ENCODE measurements at places on chromosomes 2 and 18.
A peak's percentile ranks its signal among the peaks of the same experiment; 100 is the strongest.

- peak; percentile 41 for DNase-seq
Measured at GRCh38 chr2:200483729-200484198, 26.1 kb downstream of the KCTD18 start.

DNA sequence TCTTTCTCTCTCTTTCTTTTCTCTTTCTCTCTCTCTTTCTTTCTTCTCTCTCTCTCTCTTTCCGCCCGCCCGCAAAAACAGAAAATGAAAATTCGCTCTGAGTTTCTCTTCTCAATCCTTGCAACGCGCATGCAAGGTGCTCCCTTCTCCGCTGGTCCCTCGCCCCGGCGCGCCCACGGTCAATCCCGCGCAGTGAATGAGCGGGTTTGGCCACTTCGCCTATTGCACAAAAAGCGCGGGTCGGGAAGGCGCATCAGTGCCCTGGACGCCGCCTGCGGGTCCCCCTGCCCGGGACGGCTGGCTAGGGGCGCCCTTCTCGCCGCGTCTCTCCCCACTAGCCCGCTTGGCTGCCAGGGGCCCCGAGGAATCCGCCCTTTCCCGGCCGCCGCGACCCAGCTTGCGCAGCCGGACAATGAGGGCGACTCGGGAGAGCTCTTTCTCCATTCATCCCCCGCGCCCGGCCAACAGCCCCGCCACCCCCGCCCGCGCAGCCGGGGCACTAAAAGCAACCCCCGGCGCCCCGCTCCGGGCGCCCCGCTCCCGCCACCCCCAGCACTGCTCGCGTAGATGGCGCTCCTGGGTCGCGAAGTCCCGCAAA lies 706 bp downstream of the LAMA1 start:
- peak; percentile 3 for DNase-seq

GRCh38 chr18:49988733-49989132 lies 175.4 kb upstream of the ACAA2 start:
- no peak for DNase-seq

DNA sequence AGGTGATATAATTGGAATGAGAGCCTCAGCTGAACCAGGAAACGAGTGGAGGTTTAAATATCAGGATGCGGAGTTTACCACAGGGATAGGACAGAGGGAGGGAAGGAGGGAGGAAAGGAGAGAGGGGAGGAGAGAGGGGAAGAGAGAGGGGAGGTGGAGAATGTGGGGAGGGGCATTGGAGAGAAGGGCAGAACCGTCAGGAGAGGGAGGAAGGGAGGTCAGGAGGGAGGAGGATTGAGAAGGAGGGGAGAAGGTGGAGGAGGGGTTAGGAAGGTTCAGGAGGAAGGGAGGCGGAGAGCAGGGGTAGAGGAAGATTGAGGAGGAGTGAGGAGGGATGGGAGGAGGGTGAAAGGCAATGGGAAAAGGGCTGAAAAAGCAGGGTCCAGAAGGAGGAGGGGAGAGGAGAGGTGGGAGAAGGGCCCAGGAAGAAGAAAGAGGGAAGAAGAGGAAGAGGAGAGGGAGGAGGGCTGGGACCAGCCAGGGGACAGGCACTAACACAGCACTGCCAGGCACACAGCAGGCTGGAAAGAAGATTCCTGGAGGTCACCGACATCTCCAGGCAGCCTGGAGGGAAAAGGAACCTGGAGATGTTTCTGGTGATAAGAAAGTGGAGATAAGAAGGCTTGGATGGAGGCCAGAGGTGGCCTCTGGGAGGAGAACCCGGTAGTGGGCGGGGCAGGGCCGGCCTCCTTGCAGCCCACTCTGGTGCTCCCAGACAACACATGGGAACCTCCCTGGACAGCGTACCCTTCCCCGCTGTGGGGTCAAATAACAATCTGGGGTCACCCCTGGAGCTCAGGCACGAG lies 176.7 kb upstream of the SMAD2 start:
- DNase-seq = no peak

GRCh38 chr18:61619783-61620182 lies 273.0 kb downstream of the RNF152 start:
- DNase-seq = no peak

All from dermis blood vessel endothelial cell (primary cell).